Natural killer cell treated with Interleukin-12 subunit alpha and Interleukin-12 subunit beta and Interleukin-15 and Interleukin-18, amount 100 ng/mL, for 72 hours (primary cell): ENCODE measurements at places on chromosomes 6 and 20. TPM values are rescaled to one million over a fixed set of nuclear protein-coding genes. Genes with fewer than 3 reads are reported as not detected.

DNA sequence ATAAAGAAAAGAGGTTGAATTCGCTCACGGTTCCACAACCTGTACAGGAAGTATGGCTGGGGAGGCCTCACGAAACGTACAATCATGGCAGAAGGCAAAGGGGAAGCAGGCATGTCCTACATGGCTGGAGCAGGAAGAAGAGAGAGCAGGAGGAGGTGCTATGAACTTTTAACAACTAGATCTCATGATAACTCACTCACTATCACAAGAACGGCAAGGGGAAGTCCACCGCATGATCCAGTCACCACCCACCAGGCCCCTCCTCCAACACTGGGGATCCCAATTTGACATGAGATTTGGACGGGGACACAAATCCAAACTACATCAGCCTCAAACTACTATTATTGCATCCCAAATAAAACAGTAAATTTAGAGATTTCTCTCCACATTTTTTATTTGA, 53.6 kb upstream of the CST7 start:
- no peak for DNase-seq

GRCh38 chr6:44512868-44513741, 125.6 kb downstream of the CDC5L start:
- DNase-seq: no peak

The PPP1R16B gene
- 74.6 TPM for total RNA-seq

- no peak for DNase-seq
These were observed 7.5 kb downstream of the BCAS1 start for GRCh38 chr20:54062812-54063280.

DNA sequence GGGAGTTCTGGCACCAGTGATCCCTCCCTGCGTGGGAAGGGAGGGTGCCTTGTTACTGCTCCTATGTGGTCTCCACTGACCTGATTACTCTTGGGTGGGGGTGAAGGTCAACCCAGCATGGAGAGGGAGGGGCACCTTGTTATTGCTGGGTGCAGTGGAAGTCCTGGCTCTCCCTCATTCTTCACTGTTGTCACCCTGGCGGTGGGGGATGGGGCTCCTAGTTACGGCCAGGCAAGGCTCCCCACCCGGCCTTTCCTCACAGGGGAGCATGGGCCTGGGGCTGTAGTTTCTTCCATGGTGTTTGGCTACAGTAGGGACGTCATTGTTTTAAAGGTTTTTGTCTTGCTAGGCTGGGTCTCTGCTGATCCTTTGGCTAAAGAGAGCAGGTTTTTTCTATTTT, 40.8 kb downstream of the PACSIN1 start:
- DNase-seq: no peak

DNA sequence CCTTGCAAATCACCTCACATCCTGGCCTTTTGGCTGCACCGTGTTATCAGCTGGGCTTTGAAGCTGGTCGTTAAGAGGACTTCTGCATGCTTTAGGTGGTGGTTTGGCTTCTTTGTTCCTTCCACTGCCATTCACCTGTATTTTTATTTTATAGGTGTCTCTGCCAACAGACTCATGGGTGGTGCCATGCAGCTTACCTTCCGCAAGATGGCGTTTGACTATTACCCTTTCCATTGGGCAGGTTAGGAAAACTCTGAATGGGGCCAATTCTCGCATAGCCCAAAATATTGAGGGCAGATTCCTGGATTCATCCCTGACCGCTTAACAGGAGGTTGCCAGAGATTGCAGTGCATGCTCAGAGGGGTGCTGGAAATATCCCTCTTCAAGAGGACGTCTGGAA, 32.4 kb downstream of the TAF11 start:
- no peak for DNase-seq

The SUPT3H gene
- 9.6 TPM for total RNA-seq

The RAET1G gene
- 0.43 TPM for total RNA-seq

The CNR1 gene
- not detected for total RNA-seq

DNA sequence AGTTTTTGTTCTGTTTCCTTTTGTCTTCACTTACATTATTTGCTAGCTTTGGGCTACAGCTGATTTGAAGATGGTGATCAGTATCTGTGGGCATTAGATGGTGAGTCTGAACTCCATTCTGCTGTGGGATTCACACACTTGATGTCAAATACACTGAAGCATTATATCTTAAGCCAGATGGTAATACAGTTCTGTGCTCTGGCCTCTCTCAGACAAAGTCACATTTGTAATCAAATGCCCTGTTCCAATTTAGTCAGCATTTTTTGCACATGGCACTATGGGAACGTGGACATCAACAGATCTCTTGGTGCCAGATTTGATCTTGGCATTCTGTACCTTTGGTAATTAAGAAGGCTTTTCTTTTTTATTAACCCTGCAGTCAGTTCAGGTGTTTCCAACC, 56.0 kb downstream of the SASH1 start:
- no peak for DNase-seq

- DNase-seq: no peak
These were observed 164.5 kb downstream of the ATXN1 start for GRCh38 chr6:16596616-16597331.

The OR2J3 gene
- not detected for total RNA-seq

DNA sequence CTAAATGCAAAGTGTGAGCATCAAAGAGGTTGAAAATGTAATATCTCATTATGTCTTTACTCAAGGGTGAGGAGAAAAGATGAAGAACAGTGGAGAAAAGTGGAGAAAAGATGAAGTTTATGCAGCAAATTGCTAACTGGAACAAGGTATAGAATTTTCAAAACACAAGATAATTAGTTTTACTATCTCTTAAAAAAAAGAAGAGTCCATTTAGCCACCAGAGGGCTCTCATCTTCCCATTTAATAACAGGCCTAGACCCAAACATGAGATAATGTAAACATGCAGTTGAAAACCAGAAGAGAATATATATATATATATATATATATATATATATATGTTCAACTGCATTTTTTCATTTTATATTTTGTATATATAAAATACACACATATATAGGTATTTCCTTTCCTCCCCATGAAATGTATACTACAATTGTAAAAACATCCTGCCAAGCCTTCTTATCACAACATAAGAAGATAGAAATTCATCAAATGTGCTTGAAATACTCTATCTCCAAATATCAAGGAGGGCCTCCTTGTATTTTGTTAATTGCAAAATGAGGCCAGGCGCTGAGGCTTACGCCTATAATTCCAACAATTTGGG, 78.4 kb downstream of the ADTRP start:
- no peak for DNase-seq

The TAP1 gene
- total RNA-seq: 512 TPM

DNA sequence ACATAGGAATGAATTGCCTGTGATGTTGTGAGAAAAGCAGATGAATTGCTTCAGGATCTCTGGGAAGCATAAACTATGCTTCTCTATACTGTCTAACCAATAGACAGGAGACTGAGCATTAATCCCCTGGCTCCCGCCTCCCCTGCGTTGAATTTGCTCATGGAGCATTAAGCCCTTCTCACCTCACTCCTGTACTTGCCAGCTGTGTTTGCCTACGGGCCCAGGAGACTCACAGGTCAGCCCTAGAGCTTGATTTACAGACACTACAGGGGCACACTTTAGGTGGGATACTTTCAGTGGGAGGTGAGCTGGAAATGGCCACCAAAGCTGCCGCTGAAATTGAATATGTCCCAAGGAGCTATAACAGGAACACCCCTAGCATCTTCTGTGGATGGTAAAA, 418.7 kb downstream of the CBLN4 start:
- DNase-seq: no peak

DNA sequence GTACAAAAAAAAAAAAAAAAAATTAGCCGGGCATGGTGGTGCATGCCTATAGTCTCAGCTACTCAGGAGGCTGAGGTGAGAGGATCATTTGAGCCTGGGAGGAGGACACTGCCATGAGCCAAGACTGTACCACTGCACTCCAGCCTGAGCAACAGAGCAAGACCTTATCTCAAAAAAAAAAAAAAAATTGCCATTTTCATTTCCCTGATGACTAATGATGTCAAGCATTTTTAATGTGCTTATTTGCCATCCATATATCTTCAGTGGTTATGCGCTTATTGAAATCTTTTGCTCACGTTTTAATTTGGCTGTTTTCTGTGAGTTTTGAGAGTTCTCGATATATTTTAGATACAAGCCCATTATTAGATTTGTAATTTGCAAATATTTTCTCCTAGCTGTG, 46.7 kb downstream of the PFDN4 start:
- no peak for DNase-seq

The DTNBP1 gene
- 21.5 TPM for total RNA-seq

- no peak for DNase-seq
These were observed 133.6 kb upstream of the TRAF3IP2 start for GRCh38 chr6:111739257-111739696.

The SLC16A10 gene
- total RNA-seq: 0.59 TPM

DNA sequence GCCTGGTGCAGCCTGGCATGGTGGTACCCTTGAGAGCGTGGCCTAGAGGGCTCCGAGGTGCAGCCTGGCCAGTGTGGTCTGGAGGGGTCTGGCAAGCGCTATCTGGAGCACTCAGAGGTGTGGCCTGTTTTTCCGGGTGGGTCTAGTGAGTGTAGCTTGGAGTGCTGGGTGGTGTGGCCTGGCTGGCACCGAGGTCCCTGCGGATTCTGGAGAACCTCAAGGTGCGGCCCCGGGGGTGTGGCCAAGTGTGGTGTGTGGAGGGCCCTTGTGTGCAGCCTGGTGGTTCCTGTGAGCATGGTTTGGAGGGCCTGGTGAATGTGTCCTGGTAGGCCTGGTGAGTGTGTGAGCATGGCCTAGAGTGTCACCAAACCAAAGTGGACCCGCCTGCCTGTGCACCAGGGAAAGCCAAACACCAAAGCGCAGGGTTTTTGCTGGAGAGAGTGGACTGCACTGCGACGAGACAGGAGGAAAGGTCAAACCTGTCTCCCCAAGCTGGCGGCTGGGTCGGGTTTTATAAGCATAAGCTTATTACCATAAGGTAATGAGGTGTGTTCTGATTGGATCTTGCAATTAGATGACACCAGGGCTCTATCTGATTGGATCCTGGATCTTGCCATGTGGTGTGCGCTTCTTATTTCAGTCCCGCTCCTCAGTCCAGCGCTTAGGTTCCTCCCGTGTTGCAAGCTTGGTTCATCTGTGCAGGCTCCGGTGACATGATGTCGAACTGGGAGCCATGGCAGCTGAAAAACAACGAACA, 35.7 kb downstream of the IGF2R start:
- DNase-seq: no peak

DNA sequence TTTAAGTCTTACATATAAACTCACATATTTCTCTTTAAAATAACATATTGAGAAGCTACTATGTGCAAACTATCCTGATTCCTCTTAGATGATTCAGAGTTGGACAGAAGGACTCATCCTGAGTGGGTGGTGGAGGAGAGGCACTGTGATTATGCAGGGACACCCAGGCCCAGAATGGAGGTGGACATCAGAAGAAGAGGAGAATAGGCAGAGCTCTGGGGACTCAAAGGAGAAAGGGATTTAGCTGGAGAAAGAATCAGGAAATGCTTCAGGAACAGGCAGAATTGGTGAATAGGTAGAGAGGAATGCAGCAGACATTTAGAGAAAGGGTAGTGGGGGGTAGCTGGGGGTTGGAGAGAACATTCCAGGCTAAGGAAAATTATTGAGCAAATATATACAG, 17.4 kb downstream of the RCAN2 start:
- no peak for DNase-seq

GRCh38 chr6:67501755-67502154, 1133.3 kb upstream of the ADGRB3 start:
- no peak for DNase-seq

The MEI4 gene
- total RNA-seq: not detected

DNA sequence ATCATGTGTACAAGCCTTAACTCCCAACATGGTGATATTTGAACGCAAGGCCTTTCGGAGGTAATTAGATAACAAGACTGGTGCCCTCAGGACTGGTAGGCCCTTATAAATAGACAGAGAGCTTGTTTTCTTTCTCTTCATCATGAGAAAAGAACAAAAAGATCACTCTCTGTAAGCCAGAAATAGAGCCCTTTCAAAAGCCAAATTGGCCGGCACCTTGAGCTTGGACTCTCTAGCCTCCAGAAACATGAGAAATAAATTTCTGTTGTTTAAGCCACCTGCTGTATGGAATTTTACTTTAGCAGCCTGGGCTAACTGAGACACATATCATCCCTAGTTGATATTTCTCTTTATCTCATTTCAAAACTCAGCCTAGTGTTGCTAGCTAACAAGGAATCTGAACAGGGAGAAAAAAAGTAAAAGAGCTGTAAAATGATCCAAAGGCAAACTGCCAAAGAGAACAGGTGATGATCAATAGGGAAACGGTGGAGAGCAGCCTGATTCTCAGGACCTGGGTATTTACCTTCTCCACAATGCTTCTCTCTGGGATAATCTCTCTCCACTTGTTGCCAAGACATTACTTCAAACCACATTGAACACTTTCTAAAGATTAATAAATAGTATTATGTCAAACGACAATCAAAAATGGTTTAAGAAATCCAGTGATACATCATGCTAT, 6.1 kb downstream of the COL21A1 start:
- no peak for DNase-seq

DNA sequence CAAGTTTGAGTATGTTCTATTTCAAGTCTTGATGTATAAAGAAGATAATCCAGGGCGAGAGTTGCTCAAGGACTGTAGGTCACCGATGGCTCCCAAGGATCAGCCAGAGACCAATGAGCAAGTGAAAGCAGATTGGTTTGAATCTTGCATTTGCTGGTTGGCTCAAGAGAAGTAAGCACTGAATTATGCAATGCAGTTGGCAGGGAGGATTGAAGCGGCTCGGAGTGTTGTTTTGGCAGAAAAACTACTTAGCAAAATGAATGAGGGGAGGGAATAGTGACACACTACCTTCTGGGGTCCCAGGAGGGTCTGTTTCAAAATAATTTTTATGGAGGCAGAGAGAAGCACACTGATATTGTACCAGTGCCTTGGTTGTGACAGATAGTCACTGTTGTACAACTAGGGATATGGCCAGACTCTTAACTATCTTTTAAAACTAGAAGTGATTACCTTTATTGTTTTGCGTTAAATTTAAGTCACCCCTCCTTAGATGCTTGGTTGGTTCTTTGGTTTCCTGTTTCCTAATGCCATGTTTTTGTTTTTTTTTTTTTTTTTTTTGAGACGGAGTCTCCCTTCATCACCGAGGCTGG, 15.7 kb downstream of the SASH1 start:
- no peak for DNase-seq

The PROKR2 gene
- total RNA-seq: not detected

The DIDO1 gene
- total RNA-seq: 57.6 TPM

DNA sequence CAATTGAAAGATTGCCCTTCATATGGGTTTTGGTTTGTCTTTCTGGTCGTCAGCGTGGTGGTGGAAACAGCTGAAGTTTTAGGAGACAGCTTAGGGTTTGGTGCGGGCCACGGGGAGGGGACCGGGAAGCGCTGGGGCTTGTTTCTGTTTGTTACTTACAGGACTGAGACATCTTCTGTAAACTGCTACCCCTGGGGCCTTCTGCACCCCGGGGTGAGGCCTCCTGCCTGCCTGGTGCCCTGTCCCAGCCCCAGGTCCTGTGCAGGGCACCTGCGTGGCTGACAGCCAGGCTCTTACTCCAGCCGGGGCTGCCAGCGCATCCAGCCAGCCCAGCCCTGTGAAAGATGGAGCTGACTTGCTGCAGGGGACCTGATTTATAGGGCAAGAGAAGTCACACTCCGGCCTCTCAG, 22.8 kb downstream of the NPEPL1 start:
- no peak for DNase-seq

- DNase-seq: no peak
These were observed 252.9 kb upstream of the RUNX2 start for GRCh38 chr6:45075246-45075645.

- no peak for DNase-seq
These were observed 422.8 kb downstream of the CBLN4 start for GRCh38 chr20:55582498-55582897.
